NCI-H1048 (cell line): ENCODE measurements at places on chromosomes 2 and 18.

GRCh38 chr2:113828049-113828742 is 61.7 kb upstream of the ACTR3 start:
- DNase-seq: no peak

DNA sequence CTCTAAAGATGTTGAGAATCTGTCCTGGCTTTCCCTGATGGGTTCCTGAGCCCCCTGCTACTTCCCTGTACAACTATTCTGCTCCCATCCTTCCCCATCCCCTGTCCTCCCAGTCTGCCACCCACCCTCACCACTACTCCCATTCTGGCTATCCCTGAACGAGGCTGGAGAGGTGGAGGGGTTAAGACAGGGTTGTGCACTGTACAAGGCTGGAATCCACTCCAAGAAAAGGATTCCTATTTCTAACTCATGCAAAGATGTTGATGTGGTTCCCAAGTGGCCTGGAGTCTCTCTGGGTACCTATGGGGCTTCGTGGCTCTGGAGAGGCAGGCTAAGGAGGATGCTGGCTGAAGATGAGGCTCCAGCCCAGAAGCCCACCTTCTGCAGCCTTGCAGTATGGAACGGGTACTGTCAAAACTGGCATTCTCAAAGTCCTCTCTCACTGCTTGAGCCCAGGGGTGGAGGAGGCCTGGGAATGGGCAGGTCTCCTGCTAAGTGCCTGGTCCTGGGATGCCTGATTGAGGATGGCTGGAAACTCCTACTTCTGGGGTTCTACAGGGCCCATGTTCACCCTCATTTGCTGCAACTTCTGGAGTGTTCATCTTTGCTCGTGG is 1.3 kb upstream of the FEV start:
- no peak for DNase-seq

- DNase-seq: no peak
These were observed 19.5 kb upstream of the CELF4 start for GRCh38 chr18:37584952-37585695.

DNA sequence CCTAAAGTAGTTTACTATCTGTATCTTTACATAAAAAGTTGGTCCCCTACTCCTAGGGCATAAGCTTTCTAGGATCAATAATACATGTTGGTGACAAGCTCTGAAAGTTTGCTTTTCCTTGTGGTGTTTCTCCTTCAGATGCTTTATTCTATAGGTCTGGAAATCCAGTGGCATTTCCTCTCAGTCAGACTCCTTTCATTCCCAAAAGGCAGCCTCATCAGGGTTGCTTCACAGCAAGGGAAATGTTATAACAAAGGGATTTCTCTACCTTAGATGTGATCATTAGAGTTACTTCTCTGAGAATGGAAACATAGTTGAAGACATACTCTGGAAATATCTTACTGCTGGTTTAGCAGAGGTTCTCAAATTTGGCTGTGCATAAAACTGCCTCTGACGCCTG is 1072.4 kb upstream of the ZEB2 start:
- DNase-seq: no peak

GRCh38 chr2:240295256-240296103 is 140.0 kb upstream of the GPC1 start:
- DNase-seq: no peak

GRCh38 chr2:102660574-102660973 is 41.2 kb downstream of the SLC9A2 start:
- DNase-seq: no peak

DNA sequence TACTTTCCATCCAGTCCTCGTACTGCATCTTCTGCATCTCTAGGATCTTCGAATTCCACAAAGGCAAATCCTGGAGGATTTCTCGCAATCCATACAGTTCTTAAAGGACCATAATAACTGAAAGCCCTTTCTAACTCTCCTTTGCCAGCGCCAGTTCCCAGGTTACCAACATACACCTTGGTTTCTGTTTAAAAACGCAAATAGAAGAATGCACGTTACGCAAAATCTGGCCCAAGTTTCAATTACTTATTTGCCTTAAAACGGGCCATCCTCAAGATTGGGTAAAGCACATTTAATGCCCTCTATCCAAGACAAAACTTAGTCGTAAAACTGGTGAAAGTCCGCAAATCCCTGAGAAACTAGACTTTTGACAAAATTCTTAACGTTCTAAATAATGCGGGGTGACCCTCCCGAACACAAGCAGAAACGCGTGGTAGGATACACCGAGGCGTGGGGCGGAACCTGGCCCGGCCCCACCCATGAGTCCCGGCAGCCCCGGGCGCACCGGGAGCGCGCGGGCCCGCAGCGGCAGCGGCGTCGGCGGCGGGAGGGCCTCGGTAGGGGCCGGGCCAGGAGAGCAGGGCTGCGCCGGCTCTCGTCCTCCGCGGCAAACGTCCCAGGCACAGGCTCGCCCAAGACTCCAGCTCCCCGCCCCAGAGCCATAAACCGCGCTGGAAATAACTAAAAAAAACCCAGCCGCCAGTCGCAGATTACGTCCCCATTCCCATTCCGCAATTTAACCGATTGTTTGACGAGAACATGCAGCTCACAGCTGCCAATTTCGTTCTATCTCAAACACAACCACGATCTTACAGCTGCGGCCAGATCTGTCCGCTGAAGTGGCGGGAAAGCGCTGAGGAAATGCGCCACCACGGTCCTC is 910 bp downstream of the SRSF7 start:
- DNase-seq: no peak

DNA sequence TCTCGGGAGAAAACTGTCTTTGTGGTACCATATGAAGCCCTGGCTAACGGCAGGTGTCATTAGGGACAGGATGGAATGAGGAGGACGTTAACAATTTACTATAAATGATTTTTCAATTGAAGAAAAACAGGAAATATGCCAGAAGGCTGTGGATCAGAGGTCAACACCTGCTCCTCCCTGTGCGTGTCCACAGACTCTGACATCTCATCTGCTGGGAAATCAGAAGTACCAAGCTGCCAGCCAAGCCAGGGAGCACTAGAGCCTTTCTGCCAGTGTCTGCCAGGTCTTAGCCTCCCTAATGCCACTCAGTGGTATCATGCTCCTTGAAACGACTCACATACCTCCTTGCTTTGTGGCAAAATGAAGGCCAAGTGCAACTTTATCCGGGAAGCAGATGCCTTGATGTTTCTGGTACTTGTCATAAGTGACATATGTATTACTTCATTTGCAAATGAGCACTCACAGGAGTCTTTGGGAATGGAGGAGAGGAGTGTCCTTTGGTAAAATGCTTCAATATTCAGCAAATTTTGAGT is 541.1 kb downstream of the SATB2 start:
- no peak for DNase-seq

DNA sequence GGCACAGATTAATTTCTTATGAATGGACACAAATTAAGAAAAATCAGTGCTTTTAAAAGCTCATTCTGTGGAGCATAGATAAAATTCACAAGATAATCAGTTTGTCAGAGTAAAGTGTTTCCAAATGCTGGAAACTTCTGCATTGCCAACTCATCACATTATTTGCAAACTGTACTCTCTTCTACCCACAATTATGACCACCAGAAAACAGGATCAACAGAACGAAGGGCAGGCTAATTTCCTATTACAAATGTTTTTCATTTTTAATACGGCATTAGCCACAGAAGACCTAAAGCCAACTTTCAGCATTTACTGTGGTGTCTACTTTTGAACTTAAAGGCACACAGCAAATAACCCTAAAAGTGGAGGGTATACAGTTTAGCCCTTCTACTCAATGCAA is 6.0 kb downstream of the IRS1 start:
- no peak for DNase-seq

DNA sequence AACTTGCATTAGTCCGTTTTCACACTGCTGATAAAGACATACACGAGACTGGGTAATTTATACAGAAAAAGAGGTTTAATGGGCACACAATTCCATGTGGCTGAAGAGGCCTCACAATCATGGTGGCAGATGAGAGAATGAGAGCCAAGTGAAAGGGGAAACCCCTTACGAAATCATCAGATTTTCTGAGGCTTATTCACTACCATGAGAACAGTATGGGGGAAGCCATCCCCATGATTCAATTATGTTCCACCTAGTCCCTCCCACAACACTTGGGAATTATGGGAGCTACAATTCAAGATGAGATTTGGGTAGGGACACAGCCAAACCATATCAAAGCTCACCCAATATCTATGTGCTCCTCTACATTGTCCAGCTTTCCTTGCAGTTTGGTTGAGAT is 16.0 kb upstream of the SERPINE2 start:
- DNase-seq: no peak

- DNase-seq: no peak
These were observed 99.4 kb upstream of the PID1 start for GRCh38 chr2:229370509-229370908.

DNA sequence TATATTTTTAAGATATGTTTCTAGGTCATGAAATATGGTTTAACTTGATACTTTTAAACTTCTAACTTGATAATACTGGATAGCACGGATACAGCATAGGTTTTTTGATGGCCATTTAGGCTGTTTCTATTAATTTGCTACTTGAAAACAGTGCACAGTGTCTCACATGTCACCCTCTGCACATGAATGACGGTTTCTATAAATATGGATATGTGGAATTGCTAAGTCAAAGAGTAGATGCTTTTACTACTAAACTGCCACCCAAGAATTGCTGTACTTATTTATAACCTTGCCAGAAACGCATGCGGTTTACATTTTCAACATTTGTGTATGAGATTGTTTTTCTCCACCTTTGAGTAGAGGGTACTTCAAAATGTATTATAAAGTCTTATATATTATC is 174.6 kb upstream of the LYPD1 start:
- no peak for DNase-seq

DNA sequence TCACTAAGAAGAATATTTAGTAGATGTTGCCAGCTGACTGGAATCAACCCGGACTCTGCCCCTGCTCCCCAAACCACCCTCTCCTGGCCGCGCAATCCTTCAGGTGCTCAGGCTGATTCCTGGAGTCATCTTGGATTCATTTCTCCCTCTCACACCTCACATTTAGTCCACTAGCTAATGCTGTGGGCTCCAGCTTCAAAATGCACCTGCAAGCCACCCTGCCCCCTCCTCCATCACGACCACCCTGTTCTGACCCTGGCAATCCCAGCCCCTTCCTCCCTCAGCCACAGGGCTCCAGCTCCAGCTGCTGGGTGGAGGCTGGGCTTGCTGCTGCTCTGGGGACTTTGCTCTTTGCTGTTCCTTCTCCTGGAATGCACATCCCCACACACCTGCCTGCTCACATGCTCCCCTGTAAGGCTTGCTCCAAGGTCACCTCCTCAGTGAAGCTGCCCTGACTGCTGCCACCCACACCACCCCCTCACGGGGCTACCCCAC is 61.3 kb upstream of the SH3RF3 start:
- DNase-seq: no peak

DNA sequence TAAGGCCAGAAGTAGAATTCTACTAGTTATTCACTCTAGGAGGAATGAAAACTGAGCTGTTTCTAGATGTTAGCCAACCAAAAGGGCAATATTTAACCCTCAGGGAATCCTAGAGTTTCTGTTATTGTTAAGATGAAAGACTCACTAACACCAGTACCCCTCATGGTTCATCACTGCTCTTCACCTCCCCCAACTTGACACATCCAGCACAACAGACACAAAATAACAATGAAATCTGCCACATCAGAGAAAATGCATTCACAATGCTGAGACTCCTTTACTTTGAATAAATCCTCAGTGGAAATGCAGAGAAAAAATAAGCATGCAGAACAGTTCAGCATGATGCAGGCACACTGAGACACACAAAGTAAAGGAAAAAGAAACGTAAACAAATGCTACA is 111.3 kb downstream of the RIF1 start:
- no peak for DNase-seq

- DNase-seq: no peak
These were observed at the start of gene CELF4 for GRCh38 chr18:37565101-37565976. Gene CELF4, minus strand, starts transcription at chr18:37565798.

DNA sequence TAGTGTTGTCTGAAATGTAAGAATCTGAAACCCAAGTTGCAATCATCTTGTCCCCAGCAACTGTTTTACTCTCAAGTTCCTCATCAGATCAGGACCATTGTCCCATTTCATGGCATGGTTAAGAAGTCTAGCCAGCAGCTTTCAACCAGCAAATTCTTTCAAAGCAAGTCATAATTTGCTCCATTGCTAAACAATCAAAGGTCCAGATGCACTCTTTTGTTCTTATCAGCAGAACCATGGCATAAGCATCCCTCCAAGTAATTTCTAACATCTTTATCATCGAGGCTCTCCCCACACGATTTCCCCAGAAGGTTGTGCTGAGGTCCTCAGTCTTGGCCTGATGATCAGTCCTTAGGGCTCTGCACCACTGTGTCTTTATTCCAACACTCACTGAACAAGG is 67.5 kb upstream of the APCDD1 start:
- no peak for DNase-seq

DNA sequence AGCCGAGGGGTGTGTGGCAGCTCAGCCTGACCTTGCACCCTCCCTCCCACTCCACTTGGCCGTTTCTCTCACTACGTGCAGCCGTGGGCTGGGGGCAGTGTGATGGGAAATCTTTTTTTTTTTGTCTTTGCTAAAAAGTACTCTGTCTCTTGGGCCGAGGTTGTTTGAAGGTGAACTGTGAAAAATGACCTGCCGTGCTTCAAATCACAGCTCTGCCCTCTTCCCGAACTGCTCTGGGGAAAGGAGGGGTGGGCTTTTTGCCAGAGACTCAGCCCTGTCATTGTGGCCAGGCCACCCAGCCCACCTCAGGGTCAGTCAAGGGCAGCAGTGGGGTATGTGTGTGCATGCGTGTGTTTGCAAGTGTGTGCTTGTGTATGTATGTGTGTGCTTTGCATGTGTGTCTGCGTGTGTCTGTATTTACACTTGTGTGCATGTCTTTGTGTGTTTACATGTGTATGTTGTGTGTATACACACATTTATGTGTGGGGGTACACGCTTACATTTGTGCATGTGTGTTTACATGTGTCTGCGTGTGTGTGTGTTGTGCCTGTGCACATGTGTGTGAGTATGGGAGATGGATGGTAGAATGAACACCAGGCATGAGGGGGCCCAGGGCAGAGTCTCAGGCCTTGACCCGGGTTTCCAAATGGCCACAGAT is 61.3 kb upstream of the HAAO start:
- no peak for DNase-seq

- no peak for DNase-seq
These were observed 30.7 kb upstream of the ERCC3 start for GRCh38 chr2:127324635-127325034.

GRCh38 chr2:84704505-84705244 is 176.2 kb downstream of the TRABD2A start:
- no peak for DNase-seq

DNA sequence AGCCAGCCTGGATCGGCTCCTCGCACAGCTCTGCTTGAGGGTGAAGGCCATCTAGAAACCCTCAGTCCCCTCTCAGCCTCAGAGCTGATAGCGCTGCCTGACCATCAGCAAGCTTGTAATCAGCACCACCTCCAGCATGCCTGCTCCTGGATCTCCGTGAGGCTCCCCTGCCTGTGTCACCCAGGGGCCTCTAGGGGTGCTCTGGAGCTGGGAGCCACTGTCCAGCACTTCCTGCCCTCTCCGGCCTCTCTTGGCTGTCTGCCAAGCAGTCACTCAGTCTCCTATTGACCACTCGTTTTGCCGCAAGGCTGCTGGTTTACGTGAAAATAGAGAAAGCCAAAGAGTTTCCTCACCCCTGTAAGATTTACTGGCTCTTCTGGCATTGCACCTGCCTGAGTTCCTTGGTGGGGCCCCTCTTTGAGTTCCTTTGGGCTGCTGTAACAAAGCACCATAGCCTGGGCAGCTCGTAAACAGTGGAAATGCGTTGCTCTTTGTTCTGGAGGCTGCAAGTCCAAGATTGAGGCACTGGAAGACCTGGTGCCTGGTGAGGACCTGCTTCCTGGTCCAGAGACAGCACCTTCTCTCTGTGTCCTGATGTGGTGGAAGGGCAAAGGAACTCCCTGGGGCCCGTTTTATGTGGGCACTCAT is 17.9 kb downstream of the CAPN10 start:
- DNase-seq: no peak
